SHP77 treated with DMSO at 0.1 percent for 48 hours (cell line): ENCODE measurements at places on chromosomes 6 and 20.

DNA sequence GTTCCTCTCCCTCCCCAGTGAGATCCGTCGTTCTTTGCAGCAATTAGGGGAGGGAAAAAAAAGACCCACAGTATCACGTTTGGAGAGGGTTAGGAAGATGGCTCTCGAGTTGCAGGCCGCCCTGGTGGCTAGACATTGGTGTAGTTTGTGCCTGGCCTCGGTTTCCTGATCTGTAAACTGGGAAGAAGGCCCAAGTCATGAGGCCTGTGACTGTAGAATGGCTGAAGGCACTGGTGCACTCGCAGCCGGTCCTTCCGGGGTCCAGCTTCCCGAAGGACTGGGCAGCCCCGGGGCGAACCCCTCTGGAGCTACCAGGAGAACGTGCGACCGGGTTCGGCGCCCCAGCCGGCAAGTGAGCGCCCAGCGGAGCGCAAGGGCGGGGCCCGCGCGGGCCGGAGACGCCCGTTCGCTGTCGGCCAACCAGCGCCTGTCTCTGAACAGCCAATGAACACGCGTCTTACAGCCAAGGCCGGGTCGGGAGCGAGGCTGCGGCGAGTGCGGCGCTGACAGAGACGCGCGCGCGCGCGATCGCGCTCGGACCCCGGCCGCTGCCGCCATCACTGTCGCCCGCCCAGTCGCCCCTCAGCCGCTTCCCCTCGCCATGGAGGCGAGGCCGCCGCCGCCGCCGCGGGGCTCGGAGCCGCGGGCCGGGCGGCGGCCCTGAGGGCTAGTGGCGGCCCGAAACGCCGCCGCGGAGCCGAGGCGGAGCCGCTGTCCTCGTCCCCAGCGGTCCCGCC lies at the start of gene PTPRA:
TSS of gene PTPRA (plus strand) at position 472 of the 737 bp plus-strand sequence. CDS start 90,797 bp downstream, outside the sequence.
- peak; percentile 75 for DNase-seq

- no peak for DNase-seq
Observed at GRCh38 chr6:35064290-35064689, 76.8 kb downstream of the TCP11 start.

DNA sequence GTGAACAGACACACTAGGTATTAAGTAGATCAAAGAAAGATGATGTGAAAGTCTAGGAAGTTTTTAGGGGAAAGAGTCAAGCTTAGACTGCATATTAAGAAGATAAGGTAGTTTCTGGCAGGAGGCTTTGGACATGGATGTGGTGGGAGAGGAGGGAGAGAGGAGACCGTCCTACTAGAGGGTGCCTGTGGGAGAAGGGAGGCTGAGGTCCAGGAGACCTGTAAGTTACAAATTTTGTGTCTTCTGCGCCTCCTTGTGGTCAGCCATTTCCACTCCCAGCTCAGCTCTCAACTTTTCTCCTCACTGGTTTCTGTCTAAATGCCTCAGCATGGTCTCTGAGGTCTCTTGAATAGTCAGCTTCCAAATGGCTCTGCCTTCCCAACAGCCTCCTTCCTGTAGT lies 193.5 kb downstream of the UNC5CL start:
- peak; percentile 69 for DNase-seq

DNA sequence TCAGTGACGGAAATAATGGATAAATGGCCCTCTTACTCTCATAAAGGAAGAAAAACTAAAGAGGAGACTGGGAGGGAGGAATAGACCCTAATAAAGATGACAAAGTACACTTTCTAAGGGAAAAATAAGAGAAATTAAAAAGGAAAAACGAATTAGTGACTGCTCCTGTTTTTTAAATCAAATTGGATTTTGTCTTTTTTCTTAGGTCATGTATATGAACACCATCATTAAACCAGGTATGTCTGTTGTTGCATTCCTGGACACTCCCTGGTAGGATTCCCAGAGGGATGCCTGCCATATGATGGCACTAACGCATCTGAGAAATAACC lies 59.4 kb upstream of the BTN3A2 start:
- no peak for DNase-seq

- peak; percentile 15 for DNase-seq
Observed at GRCh38 chr6:148166339-148166968, 176.2 kb upstream of the SASH1 start.

GRCh38 chr6:19869464-19869863 lies 32.3 kb downstream of the ID4 start:
- no peak for DNase-seq

DNA sequence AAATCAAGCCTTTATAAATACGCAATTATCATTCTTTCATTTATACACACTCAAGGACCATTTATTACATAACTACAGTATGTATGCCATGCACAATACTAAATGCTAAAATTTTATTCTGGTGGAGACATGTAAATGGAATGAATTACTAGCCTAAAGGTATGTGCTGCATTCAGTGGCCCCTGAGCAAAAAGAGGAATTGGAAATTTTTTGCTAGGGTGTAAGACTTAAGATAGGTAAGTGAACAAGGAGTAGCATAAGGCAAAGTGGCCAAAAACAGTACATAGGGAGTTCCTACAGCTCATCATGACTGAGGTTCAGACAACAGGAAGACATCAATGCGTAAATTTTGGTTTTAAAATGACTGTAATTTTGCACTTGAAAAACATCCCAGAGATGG lies 2.3 kb upstream of the MTFR2 start:
- no peak for DNase-seq

GRCh38 chr6:3052481-3053230 lies 15.6 kb upstream of the RIPK1 start:
- no peak for DNase-seq

DNA sequence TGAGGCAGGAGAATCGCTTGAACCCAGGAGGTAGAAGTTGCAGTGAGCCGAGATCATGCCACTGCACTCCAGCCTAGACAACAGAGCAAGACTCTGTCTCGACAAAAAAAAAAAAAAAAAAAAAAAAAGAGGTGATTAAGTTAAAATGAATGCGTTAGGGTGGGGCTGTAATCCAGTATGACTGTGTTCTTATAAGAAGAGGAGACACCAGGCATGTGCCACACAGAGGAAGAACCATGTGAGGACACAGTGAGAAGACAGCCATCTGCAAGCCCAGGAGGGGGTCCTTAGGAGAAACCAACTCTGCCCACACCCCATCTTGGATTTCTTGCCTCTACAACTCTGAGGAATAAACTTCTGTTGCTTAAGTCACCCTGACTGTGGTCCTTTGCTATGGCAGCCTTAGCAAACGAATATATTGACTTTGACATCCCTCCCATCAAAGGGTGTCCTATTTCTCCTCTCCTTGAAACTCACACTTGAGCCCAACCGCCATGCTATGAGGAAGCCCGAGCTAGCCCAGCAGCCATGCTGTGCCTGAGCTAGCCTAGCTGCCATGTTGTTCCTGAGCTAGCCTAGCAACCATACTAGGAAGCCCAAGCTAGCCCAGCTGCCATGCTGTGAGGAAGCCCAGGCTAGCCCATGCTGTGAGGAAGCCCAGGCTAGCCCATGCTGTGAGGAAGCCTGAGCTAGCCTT lies 15.8 kb upstream of the PPP1R16B start:
- DNase-seq = no peak

DNA sequence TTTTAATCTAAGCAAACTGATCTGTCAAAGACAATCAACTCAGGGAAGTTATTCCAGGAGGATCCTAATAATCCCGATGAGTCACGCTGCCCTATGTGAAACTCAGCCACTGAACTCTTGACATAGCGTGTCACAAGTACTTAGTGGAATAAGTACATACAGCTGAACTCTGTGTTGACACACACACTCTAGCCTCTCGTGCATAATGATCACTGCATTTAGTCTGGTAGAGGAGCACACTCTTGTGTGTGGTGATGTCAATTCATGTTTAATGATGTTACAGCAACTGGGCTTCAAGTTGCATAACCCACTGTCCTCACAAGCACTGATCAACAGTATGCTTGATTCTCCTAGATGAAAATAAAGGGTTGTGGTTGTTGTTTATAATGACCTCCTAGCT lies 148.3 kb downstream of the HACE1 start:
- DNase-seq = peak; percentile 97

DNA sequence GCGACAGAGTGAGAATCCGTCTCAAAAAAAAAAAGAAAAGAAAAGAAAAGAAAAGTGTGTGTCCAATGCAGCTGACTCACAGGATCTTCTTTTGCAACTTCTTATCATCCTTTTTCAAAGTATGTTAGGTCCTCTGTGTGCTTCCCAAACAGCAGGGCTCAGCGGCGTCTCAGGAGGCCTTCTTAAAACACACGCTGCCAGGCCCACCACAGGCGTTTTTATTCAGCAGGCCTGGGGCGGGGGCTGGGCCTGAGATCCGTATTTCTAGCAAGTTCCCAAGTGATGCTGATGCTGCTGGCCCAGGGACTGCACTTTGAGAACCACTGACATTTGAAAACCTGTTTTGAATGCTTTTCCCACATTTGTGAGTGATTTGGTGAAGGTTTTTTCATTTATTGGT lies 57.1 kb downstream of the PSMG4 start:
- no peak for DNase-seq

GRCh38 chr20:56636716-56637115 lies 7.6 kb downstream of the TFAP2C start:
- DNase-seq = no peak

GRCh38 chr6:116316772-116317467 lies 37.2 kb upstream of the TSPYL1 start:
- no peak for DNase-seq

GRCh38 chr6:83853178-83854000 lies at the start of gene RIPPLY2:
Gene RIPPLY2 (plus strand): TSS chr6:83853360. CDS start chr6:83853417, 57 bp downstream.
- DNase-seq = peak; percentile 59

GRCh38 chr6:94636780-94637385 lies 940.5 kb upstream of the MANEA start:
- DNase-seq = peak; percentile 39

- DNase-seq = no peak
Observed at GRCh38 chr6:21478411-21478810, 115.1 kb upstream of the SOX4 start.

DNA sequence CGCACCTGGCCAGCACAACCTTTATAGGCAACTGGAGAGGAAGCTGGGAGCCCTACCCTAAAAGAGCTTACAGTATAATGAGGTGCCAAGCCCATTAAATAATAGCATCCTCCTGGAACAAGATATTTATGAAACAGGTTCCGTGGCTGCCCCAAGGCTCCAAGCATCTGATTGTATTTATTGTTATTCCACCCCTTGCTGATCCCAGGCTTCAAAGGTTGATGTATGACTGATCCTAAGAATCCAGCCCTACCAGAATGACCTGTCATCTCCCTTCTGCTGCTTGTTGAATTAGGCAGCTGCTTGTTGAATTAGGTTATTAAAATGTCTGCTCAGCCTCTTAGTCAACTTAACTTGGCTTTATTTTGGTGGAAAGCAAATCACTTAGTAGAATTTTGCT lies 35.2 kb upstream of the SASH1 start:
- no peak for DNase-seq

GRCh38 chr6:169263836-169264608 lies 10.4 kb upstream of the THBS2 start:
- no peak for DNase-seq

DNA sequence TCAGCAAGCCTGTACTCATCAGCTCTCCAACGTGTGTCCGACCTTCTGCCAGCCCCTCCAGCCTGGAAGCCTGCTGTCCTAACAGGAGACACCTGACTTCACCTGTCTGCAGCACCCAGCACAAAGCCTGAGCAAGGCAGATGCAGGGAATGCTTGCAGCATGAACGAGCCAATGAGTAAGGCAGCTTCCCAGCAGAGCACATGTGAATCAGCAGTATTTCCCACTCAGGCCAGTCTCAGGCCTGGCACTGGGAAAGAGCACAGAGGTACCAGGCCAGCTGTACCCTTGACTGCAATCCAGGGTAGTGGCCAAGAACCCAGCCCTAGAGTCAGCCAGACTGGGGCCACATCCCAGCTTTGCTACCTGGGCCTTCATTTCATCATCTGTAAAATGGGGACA lies 120.8 kb downstream of the MAFB start:
- DNase-seq = no peak

- DNase-seq = no peak
Observed at GRCh38 chr6:160138839-160139419, 17.3 kb downstream of the SLC22A1 start.

- DNase-seq = peak; percentile 78
Observed at GRCh38 chr6:56370561-56371211, 123.3 kb upstream of the COL21A1 start.

GRCh38 chr20:60326821-60327220 lies 368.6 kb downstream of the CDH26 start:
- no peak for DNase-seq

DNA sequence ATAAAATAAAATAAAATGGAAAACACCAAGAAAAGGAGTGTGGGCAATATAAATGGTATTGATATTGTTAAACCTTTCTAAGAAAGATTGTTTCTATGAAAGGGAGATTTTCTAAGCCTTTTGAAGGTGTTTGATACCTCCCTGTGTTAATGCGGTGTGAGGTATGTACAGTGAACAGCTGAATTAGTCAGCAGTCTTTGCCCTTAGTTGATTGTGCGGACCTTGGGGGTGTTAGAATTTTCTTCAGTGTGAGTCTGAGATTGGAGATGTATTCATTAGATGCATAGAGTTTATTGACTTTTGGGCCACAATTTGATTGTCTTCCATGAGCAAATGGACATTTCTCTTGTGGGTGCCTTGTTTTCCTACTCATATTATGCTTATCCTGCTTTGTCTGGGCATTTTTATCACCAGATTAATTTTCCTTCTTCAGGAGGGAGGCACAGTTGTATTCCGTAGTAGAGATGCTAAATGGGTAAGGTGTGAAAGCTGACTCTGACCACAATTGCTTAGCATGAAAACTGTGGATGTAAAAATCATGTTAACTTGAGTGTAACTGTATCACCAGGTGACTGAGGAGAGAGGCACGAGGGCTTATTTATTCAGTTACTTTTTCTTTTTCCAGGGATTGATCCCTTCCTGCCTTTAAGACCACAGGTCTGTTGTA lies 42.2 kb downstream of the CDYL start:
- no peak for DNase-seq

- no peak for DNase-seq
Observed at GRCh38 chr6:21800948-21801438, 207.4 kb downstream of the SOX4 start.

GRCh38 chr20:48813446-48813747 lies 14.4 kb downstream of the PREX1 start:
- no peak for DNase-seq

GRCh38 chr6:13463941-13464340 lies 23.5 kb downstream of the GFOD1 start:
- no peak for DNase-seq

DNA sequence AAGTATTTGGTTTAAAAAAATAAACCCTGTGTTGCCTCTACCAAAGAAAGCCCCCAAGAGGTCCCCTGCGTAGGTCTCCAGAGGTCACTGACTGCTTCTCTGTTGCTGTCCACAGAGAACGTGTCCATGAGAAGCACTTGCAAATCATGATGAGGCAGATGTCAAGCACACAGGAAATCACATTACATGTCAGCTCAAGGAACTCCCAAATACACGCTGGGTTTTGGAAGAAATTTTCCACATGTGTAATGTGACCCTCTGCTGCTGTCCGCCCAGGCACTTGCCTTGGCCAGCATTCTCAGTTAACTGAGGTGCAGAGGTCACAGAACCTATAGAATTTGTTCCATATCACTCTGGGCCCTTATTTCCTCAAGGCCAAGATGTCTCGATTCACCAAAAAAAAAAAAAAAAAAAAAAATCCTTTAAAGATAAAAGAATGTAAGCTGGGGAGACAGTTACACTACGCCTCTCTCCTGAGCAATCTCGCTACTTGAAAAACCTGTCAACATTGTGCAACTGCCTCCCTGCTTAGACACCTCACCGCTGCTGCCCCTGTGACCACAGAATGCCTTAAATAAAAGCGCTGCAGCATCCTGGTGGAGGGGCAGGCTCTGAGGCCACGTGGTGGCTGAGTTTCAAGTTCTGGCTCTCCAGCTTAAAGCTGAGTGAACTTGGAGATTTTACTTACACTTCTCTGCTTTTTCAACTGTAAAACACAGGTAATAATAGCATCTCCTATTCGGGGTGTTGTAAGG lies 42.3 kb downstream of the SLC22A23 start:
- no peak for DNase-seq
